Inflammatory macrophage treated with lipopolysaccharide for 4 hours (primary cell): ENCODE measurements at places on chromosomes 4 and X.

DNA sequence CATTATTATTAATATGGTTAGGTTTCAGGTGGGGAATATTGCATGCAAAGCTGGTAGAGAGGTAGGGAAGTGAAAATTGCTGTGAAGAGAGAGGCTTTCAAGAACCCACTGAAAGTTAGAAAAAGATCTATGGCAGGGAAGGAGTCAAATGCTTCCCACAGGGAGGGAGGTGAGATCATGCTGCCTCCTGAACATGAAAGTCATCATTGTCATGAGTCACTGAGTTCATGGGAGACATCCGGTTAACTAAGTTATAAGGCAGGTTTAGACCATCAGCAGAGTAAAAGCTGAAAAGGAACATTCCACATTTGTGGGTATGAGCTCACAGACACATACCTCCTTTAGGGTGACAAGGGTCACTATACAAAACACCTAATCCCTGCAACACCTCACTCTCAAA lies 16.2 kb downstream of the GATB start:
- peak; percentile 42 for DNase-seq

- no peak for DNase-seq
These were observed 13.2 kb upstream of the IL13RA2 start for GRCh38 chrX:115030625-115031024.

DNA sequence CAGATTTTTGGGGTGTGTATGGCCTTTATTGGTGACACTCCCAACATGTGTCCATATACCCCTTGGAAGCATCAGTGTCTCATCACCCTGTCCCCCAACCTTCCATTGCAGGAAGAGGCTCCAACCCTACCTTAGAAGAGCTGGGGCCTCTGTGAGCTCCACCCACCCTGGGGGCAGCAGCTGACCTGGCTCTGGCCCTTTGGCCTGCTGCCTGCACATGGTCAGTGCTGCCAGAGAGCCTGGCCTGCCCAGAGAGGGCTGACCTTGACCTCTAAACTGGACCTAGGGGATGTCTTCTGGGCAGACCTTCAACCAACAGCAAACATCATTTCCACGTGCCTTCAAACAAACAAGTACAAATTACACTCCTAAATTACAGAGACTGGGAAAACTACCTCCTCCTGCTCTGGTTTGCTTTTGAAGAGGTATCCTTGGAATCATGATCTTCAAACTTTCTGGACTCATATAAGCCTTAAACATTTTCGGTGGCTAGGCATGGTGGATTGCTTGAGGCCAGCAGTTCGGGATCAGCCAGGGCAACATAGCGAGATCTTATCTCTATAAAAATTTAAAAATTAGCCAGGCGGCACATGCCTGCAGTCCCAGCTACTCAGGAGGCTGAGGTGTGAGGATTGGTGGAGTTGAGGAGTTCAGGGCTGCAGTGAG lies 27.3 kb upstream of the KIAA0232 start:
- no peak for DNase-seq

GRCh38 chrX:145506214-145506613 lies 258.9 kb downstream of the SPANXN1 start:
- DNase-seq, result no peak

DNA sequence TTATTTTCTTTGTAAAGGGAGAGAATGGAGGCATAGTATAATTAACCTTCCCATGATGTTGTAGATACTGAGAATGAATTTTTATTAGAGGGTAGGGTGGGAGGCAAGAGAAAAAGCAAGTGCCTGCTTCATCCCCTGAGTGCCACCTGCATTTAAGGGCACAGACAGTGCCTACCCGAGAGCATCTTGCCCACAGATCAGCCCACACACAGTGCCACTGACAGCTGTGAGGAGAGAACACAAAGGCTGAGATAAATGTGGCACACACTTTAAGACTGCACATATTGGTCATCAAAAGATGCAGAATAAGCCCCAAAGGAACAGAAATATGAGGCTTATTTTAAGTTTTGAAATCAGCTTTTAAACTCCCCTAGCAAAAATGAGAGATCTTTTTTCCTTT lies 250.8 kb downstream of the SLC39A8 start:
- DNase-seq, result no peak

GRCh38 chr4:2332976-2333319 lies 71.0 kb upstream of the MXD4 start:
- DNase-seq, result no peak

GRCh38 chrX:9465380-9466123 lies 694 bp downstream of the TBL1X start:
- DNase-seq, result peak; percentile 7

- no peak for DNase-seq
These were observed 220.0 kb downstream of the PPP3CA start for GRCh38 chr4:101127176-101127790.

- DNase-seq, result no peak
These were observed 255.7 kb downstream of the TMEM47 start for GRCh38 chrX:34401411-34401810.

DNA sequence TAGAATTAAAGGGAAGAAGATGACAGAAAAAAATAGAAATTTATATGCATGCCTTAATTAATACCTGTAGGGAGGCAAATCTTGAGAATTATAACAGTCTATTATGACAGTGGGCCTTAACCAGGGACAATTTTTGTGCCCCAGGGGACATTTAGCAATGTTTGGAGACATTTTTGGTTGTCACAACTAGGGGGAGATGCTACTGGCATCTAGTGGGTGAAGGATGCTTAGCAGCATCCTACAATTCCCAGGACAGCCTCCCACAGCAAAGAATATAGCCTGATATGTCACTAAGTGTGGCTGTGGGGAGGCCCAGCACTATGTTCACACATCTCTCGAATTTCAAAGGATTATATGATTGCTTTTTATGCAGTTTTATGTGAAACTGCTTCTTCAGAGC lies 10.5 kb downstream of the GPR82 start:
- peak; percentile 15 for DNase-seq

GRCh38 chr4:168634276-168634802 lies 137.5 kb downstream of the PALLD start:
- DNase-seq, result no peak

DNA sequence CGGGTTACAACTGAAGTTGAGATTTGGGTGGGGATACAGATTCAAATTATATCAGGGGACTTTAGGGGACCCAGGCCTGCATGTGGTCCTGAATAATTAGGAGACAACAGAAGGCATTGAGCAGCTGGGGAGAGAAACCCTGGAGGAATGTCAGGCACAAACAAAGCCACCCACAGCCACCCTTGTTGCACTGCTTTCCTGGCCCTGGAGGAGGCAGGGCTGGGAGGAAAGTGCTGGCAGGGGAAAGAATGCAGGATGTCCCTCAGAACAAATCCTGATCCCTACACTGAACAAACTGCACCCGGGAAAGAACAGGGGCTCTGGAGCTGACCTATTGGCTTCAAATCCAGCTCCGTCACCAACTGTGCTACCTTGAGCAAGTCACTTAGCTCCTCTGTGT lies 214.1 kb upstream of the ATP6AP2 start:
- no peak for DNase-seq

- no peak for DNase-seq
These were observed 78.2 kb upstream of the PRSS48 start for GRCh38 chr4:151198748-151199147.

DNA sequence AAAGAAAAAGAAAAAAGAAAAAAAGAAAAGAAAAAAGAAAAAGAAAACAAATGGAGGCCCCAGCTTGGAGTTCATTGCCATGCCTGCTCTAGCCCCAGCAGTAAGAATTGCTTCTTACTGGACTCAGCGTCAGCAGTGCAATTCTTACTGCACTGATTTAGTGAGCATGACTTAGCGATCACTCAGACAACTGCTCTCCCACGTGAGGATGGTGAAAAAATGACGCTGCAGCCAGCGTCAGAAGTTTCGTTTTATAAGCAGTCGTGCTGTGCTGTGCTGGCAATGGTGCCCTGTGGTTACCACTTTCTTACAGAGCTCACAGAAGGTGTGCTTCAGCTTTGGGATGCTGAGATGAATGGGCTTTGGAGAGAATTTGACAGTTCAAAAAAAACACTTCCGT lies 68.3 kb upstream of the DDX3X start:
- peak; percentile 88 for DNase-seq

DNA sequence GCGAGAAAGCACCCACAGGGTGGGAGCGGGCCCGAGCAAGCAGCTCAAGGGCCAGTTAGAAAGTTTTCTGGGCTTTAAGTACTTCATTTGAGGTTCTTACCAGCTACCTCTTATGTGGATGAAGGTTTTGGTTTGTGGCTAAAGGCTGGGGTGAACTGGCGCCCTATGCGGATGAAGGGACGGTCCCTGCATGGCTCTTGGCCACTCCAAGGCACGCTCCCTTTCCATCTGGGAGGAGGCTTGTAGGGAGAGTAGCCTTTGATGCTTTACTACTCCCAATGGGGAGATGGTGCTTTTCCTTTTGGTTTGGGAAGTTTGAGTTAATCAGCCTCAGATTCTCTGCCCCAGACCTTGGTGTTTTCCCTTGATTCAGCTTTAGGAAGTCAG lies 17.7 kb downstream of the MRFAP1 start:
- DNase-seq, result no peak

DNA sequence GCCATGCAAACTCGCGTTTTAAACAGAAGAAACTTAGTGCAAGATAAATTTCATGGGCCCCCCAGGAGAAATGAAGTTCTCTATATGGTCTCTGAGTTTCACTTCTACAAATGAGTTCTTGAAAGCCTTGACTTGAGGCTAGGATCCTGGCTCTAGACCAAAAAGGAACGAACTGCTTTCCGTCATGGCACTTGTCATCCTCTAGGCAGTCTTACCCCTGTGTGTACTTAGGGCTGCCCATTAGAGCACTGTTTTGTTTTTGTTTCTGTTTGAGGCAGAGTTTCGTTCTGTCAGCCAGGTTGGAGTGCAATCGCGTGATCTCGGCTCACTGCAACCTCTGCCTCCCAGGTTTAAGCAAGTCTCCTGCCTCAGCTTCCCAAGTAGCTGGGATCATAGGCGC lies 29.0 kb downstream of the RNF4 start:
- peak; percentile 91 for DNase-seq

- DNase-seq, result peak; percentile 52
These were observed 17.1 kb downstream of the SMIM14 start for GRCh38 chr4:39621582-39621981.

GRCh38 chrX:7266288-7266687 lies 118.3 kb upstream of the PUDP start:
- no peak for DNase-seq

GRCh38 chr4:174394915-174395314 lies 111.2 kb downstream of the CEP44 start:
- peak; percentile 8 for DNase-seq

DNA sequence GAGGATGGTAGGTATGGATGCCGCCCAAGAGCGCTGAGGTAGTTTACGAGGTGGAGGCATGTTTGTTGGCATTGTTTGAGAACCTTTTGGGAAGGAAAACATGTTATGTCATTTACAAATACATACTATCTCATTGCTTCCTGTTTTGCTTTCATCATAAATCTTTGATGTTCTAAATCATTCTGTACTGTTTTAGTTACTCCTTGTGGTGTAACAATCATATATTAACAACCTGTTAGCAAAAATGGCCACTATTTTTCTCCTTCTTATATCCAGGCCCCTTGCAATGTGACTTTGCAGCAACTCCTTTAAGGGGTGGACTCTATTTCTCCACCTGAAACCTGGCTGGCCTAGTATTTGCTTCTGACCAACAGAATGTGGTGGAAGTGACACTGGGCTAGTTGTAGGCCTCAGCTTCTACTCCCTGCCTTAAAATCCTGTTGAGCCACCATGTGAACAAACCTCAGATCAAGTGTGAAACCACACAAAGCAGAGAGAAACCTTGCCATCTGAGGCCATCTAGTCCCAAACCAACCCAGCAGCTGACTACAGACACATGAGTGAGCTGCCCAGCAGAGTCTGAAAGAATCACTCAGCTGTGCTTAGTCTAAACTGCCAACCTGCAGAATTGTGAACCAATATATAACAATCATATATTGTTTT lies 15.8 kb upstream of the CXorf38 start:
- no peak for DNase-seq

- no peak for DNase-seq
These were observed 1420.1 kb upstream of the TENM3 start for GRCh38 chr4:180823108-180823507.

- DNase-seq, result peak; percentile 5
These were observed 66.3 kb upstream of the DGKK start for GRCh38 chrX:50536955-50537354.

DNA sequence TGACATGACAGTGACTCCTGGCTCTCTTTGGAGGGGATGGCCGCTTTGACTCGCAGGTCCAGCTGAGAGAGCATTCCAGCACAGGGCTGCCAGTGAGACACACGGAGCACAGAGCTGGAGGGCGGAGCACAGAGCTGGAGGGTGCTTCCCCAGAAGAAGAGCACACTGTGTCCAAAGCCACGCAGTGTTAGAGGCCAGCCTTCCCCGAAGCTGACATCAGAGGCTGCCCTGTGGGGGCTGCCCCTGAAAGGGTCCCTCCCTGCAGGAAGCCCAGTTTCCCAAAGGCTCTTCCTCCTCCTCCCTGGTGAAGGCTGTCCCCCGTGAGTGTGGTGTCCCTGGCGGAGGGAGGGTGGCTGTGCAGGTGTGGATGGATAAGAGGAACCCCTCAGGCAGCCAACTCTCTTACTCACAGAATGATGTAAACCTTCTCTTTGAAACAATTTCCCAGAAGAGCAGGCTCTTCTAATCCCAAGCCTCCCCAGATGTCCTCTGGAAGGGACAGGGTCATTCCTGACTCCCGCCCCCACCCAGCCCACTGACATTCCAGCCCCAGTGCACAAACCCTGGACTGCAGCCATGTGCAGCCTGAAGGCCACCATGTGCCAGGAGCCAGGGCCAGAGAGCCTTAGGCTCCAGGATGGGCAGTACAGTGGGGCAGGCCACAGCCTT lies 53.4 kb downstream of the PSAPL1 start:
- no peak for DNase-seq

- DNase-seq, result no peak
These were observed 22.8 kb upstream of the PAPSS1 start for GRCh38 chr4:107742791-107743190.

- no peak for DNase-seq
These were observed 34.1 kb upstream of the SORCS2 start for GRCh38 chr4:7158081-7158750.

DNA sequence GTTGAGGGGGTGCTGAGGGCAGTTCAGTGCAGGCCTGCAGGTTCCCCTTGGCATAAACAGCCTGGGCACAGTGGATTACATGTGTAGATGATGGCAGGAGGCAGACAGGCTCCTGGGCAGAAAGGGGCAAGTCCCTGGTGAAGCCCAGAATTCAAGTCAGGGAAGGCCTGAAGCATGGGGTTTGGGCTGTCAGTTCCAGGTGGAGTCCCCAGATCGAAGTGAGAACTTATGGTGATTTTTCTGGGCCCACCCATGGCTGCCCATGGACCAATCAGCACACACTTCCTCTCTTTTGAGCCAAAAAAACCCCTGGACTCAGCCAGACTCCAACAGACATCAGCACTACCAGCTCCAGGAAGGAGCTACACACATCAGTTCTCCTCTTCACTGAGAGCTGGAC lies 529.1 kb downstream of the PPARGC1A start:
- DNase-seq, result no peak

- DNase-seq, result no peak
These were observed 130.9 kb downstream of the AFAP1 start for GRCh38 chr4:7808752-7809151.
